AG09309 (cell line): ENCODE measurements at places on chromosomes 1 and 21.
A peak's percentile ranks its signal among the peaks of the same experiment; 100 is the strongest.

DNA sequence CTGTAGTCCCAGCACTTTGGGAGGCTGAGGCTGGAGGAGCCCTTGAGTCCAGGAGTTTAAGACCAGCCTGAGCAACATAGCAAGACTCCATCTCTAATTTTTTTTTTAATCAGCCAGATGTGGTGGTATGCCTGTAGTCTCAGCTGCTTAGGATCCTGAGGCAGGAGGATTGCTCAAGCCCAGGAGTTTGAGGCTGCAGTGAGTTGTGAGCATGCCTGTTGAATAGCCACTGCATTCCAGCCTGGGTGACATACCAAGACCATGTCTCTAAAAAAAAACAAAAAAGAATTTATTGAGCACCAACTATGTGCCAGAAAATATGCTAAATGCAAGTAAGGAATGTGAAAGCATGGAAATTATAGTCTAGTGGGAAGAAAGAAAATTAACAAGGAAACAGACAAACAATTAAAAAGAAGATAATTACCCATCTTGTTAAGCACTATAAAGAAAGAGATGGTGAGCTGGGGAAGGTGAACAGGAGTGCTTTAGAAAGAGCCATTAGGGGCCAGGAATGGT is 104.0 kb upstream of the ZNF678 start:
- no peak for DNase-seq

DNA sequence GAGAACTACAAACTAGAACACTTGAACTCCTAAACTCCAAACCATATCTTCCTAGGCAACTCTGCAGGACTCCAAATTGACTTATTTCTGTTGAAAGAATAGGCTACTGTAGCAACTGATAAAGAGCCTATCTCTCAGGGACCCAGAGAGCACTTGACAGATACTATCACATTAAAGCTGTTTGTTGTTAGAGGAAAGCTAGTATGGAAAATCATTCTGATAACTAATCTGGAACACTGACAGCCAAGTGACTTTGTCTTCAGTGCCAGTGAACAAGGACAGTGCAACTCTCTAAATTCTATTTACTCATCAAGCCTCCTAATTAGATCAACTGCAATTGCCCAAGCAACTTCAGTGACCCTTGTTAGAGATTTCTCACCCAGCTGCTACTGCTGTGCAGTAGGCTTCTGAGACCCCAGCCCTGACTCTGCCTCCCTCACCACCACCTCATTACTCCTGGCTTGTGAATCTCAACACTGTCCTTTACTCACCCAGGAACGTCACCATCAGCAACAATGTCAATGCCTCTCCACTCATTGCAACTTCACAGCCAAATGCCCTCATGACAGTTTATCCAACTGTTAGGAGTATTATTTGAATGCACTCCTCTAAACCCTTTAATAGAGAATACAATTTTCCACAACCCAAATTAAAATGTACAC is 7.4 kb upstream of the RGS13 start:
- DNase-seq: no peak

DNA sequence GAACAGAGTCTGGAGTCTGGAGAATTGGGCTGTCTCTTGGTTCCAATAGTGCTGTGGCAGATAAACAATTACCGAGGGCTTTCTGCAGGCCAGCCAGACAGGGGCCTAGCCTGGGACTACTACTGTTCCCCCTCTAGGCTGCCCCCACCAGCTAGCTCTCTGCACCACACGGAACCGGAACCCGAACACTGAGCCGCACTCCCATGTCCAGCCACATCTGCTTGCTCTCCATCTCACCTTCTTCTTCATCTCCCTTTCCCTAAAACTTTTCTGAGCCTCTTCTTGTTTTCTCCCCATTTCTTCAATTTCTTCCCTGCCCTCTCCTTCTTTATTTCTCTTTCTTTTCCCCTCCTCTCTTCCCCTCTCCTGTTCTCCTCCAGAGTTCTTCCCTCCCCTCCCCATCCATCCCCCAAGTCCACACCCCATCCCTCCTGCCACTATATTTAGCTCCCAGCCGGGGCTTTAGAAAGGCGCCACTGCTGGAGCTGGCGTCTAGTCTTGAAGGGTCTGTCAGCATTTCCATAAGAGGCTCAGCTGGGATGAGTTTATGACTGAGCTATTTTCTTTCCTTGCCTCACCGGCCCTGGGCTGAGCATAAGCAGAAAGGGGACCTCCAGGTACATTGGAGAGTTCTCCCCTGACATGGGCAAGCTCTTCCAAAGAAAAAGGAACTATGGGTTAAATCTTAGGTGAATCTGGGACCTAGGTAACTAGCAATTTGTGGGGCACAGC is 25.7 kb upstream of the ATP2B4 start:
- no peak for DNase-seq

- no peak for DNase-seq
These were observed 43.1 kb downstream of the PBX1 start for GRCh38 chr1:164602101-164602422.

GRCh38 chr1:49651136-49651535 is 372.6 kb downstream of the AGBL4 start:
- no peak for DNase-seq

- no peak for DNase-seq
These were observed 39.8 kb downstream of the RGS13 start for GRCh38 chr1:192675716-192676115.

GRCh38 chr1:94646141-94646643 is 104.6 kb upstream of the F3 start:
- DNase-seq: peak; percentile 85

DNA sequence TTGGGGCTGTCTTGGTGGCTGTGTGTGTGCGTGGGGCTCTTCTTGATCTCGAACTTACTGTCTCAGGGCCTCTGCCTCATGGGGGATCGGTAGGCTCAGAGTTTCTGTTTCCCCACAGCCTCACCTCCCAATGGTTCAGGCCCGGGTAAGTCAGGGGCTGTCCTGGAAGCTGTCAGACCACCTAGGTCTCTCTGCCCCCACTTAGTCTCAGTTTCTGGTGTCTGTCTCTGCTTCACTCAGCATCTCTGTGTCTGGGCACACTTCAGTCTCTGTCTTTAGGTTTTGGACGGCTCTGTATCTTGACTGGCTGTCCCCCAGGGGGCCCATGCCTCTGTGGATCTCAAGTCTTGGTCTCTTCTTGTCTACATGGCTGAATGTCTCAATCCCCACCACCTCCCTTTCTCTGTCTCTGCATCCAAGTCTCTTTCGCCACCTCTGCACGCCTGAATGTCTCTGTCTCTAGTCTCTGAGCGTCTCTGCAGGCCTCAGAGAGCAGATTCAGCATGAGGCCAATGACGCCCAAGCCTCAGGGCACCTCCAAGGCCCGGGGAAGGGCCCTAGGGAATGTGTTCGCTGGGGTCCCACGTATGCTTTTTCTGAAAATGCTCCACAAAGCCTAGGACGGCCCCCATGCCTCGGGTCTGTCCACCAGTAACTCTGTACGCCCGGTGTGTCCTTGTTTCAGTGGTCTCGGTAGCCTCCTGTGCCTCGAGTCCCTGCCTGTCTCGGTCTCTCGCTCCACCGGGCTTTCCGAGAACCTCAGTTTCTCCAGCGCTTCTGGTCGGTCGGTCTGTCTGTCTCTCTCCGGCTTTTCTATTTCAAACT is 818 bp downstream of the FHL3 start:
- DNase-seq: no peak

DNA sequence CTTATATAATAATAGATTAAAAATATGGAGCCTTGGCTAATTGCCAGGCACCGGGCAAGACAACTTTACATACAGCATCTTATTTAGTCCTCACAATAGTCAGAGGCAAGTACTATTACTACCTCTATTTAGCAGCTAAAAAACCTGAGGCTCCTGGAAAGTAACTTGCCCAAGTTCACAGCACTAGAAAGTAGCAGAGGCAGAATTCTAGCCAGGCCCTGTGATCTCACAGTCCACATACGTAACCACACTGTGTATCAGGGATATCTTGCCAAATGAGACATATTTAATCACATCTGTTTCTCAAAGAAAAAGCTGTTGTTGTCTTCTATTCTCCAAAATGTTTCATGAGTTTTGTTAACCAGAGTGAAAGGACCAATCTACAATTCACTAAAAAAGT is 378.5 kb downstream of the PLPP3 start:
- DNase-seq: no peak

GRCh38 chr21:31162079-31162699 is 123.9 kb upstream of the KRTAP19-8 start:
- DNase-seq: no peak

DNA sequence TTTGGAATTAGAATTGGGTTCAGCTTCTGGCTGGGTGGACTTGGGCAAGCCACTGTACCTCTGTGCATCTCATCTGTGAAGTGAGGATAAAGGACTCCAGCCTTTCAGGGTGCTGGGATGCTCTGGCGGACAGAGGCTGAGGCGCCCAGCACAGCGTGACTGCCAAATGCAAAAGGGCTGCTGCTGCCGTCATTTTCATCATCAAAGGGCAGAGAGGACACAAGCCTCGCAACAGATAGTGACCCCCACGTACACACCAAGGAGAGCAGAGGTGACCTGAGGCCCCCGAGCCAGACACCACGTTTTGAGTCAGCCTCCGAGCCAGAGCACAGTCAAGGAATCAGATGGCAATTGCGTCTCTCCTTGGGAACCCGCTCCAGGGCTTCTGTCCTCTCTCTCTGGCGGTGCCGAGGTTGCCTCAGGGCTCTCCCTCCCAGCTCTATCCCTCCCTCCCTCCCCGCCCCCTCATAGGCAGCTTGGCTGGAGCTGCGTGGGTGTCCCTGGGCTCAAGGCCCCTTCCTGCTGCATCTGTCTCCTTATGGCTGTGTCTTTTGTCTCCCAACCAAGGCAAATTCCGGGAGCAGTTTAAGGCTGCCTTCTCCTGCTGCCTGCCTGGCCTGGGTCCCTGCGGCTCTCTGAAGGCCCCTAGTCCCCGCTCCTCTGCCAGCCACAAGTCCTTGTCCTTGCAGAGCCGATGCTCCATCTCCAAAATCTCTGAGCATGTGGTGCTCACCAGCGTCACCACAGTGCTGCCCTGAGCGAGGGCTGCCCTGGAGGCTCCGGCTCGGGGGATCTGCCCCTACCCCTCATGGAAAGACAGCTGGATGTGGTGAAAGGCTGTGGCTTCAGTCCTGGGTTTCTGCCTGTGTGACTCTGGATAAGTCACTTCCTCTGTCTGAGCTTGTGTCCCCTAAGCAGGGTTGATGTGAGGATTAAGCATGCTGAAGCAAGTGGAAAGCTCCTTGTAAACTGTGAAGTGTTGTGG is 9.0 kb downstream of the HCRTR1 start:
- DNase-seq: no peak

DNA sequence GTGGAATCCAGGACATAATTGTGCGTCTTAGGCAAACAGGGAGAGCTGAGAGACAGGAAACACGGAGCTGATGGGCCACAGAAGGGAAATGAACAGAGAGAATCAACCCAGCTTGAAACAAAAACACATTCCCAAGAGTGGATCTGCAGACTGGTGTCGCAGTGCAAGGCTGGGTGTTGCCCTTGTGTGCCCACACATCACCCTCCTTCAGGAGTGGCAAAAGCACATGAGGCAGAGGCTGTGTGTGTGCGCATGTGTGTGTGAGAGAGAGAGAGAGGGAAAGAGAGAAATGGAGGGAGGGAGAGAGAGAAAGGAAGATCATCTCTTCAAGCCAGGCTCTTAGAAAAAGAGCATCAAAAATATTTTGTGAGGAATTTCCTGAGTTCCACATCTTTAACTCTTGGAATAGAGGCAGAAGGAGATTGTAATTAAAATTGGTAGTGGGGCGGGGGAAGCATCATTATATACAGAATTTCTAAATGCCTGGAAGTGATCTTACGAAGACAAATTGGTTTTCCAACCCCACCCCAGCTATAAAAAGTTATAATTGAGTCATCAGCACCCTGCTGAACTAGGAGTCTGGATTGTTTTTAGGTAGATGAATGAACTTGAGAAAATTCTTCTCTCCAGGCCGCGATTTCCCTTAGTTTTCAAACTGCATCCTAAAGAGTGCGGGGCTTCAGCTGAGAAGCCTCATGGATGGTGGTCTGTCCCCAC is 480.7 kb downstream of the NPHP4 start:
- no peak for DNase-seq

DNA sequence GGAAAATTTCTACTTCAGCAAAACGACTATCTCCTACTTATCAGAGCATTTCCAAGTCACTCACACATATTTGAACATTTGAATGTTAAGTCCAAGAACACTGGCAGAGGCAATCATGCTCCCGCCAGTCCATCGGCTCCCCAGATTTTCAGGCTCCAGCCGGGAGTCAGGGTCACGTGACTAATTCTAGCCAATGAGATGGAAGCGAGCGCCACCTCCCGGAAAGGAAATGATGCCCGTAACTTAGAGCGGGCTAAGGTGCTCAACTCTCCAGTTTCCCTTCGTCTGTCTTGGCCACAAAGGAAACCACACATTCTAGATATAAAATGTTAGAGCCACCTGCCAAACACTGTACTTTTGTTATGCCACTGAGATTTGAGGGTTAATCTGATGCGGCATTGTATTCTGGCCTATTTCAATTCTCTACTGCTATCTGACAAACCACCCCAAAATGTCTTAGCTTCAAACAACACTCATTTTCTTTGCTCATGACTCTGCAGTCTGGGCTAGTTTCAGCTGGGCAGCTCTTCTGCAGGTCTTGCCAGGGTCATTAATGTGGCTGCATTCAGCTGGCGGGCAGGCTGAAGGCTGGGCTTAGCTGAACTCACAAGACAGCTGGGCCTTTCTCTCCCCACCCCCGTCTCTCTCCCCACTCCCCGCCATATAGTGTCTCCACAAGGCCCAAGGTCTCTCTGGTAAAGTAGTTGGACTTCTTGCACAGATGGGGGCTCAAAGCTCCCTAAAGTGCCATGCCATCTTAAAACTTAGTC is 16.5 kb upstream of the LHX4 start:
- DNase-seq: no peak
